ENCODE measurements at places on chromosomes 3 and 15.

GRCh38 chr3:17195192-17195611 is 310.4 kb downstream of the PLCL2 start:
- DNase-seq, result peak; percentile 5

GRCh38 chr15:43266386-43266785 is 342 bp downstream of the TGM5 start:
- DNase-seq, result no peak

GRCh38 chr15:91685436-91685835 is 168.1 kb upstream of the SLCO3A1 start:
- DNase-seq, result no peak

DNA sequence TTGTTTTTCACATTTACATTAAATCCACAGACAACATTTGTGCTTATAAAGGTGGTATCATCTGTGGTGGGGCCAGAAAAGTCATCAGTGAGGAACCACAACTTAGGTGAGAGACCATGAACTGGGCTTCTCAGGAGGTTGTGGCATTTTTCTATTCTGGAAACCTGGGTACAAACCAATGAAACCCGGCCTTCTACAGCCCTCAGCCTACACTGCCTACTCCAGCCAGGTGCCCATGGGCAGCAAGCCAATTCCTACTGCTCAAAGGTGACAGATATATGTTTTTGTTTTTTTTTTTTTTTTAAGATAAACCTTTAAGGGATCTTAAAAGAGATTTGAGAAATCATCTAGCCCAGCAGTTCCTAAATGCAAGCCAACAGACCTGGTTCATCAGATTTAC is 20.3 kb downstream of the SPG21 start:
- no peak for DNase-seq

DNA sequence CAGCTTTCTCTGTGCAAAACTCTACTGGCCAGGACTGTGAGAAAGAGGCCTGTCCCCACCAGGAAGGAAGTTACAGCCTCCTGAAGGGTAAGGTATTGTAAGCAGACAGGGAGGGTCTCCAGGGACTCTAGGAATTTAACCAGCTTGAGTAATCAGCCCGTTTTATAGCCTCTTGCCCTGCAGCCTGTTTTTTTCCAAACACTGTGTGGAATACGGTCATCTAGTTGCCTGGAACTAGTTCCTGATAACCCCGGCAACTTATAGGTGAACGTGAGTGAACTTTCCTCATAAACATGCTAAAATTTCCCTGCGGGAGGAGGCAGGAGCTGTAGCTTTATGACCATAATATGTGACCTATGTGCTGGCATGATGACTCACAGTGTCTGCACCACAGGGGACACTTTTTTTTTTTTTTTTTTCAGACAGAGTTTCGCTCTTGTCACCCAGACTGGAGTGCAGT is 60.1 kb upstream of the DAZL start:
- no peak for DNase-seq

DNA sequence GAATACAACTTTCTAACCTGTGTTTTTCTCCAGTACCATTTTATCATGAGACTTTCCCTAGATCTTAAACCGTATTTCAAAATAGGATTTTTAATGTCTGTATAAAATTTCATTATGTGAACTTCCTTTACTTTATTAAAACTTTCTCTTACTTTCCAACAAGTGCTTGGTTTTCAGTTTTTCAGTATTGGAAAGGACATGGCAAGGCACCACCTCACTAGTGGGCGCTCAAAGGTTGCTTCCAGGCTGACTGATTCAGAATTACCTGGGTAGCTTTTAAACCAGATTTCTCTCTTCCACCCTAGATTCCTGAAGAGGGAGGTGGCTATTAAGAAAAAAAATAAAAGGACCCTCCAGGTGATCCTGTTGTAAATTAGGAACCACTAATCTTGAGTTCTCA is 236.6 kb downstream of the SOX2 start:
- no peak for DNase-seq

DNA sequence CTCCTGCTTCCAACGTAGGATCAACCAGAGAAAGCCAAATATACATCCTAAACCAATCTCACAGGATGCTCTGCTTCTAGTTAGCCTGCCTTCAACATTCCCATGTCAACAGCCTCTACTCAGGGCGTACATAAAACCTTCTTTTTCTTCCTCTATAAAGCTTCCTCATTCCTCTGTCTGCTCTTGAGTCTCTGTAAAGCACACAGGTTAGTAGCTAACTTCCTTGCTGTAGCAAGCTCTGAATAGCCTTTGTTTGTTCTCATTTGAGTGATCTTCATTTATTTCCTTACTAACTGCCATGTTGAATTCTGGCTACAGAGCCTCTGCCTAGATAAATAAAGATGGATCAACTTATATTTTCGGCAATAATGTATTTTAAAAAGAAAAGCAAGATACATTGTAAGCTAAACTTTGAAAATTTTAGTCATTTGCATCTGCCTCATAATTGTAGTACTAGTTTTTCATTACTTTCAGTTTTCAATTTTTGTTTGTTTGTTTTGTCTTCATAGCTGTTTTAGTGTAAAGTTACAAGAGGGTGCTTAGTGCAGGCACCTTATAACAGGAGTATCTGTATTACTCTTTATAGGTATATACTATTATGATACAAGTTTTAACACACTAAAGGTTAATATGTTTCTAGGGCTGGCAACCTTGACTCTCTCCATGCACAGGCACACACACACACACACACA is 498.2 kb downstream of the PYDC2 start:
- DNase-seq, result no peak

DNA sequence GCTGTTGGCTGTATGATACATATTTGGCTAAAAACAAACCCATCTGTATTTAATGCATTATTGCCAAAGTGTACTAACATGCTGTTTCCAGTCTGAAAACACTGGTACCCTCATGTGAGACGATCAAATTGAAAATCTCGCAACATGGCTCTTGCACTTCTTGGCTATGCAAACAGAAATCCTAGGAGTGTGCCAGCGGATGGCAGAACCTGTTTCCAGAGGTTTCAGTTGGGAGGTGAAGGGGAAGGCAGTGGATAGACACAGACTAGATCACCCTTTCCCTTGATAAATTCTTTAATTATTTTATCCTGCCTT is 350.3 kb downstream of the TUSC7 start:
- DNase-seq, result no peak

DNA sequence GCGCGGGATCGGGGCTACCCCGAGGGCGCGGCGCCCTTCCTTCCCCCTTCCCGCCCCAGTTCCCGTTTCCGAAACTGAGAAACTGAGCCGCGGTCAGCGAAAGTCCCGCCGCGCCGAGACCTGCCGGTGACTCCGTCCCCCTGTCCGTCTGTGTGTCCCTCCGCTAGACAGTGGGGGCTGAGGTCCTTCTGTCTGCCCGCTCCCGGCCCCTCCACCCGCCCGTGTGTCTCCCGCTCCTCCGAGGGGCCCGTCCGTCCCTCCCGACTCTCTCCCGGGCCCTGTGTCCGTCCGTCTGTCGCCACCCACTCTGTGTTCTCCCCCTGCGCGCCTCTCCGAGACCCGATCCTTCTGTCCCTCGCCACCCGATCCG is 426 bp downstream of the PRKCD start:
- no peak for DNase-seq

DNA sequence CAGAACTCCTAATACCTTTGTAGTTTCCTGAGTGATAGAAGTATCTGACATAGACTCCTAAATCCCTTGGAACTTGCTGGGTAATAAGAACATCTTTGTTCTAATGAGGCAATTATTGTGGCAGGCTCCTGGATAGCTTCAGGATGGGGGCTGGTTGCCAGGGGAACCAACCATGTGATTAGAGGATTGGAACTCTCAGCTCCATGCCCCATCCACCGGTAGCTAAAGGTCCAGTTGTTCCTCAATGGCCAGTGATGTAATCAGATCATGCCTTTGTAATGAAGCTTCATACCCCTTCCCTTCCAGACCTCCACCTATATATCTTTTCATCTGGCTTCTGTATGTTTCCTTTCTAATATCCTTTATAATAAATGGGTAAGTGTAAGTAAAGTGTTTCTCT is 221.2 kb upstream of the ALCAM start:
- no peak for DNase-seq

GRCh38 chr15:68415061-68415460 is 16.9 kb downstream of the ITGA11 start:
- no peak for DNase-seq

GRCh38 chr3:146380046-146380445 is 89.3 kb downstream of the PLSCR2 start:
- DNase-seq, result no peak

DNA sequence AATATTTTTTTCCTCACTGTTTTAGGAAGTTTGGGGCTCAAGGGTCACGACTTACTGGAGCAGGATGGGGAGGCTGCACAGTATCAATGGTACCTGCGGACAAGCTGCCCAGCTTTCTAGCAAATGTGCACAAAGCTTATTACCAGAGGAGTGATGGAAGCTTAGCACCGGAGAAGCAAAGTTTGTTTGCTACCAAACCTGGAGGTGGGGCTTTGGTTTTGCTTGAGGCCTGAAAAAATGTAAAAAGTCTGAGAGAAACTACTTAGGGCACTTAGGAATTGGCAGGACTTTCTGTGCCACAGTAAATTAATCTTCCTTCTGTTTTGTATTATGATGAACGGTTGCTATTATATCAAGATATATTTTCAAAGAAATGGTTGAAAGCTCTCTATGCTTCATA is 95.1 kb upstream of the FGF7 start:
- DNase-seq, result no peak

DNA sequence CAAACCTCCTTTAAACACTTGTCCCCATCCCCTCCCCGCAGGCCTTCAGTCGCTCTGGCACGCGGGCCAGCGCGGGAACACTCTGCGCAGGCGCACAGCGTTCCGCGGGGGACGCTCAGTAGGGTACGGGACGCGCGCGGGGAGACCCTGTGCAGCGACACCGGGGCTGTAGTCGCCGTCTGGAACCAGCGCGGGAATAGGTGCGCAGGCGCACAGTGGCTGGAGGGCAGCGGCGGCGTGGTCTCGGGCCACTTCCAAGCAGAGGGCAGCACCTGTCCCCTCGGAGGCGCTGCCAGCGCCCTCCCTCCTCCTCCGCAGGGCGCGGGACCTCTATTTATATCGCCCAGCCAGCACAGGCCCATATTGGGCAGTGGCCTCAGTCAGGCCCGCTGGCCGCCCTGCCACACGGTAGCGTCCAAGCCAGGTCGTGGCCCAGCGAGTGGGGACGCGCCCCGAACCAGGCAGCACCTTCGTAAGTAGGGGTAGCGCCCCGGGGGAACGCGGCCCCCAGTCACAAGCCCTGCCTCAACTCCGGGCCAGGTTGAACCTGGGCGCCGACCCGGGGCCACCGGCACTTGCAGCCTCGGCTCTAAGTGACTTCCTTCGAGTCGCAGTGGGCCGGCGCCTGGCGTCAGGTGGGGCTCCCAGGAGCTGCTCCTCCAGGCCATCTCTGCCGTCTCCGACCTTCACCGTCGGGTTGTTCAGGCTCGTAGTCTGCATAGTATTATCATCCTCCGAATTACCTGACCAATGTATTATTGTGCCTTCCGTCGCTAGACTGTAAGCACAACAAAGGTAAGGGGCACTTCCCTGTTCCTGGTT is at the start of gene KBTBD12:
Gene KBTBD12 (plus strand): TSS at position 118 of the 822 bp plus-strand sequence. CDS start 7,830 bp downstream, outside the sequence.
- DNase-seq, result no peak

- DNase-seq, result no peak
These were observed 46.3 kb downstream of the CEMIP start for GRCh38 chr15:80825361-80826030.

DNA sequence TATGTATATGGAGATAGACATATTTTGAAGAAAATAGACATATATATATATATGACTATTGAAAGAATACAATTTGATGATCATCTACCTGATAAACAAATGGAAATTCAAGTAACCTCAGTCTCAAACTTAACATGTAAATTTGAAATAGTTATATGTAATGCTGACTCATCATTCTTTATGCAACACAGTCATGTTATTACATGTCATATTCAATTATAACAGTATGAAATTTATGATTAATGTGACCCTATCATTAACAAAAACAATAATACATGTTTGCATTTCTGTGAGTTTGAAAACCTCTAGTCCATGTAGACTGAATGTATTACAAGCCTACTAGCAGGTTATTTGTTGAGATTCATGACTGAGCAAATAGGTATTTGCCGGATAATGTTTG is 204.1 kb downstream of the CADM2 start:
- DNase-seq, result no peak

- peak; percentile 10 for DNase-seq
These were observed 8.6 kb downstream of the CLEC3B start for GRCh38 chr3:45034612-45035252.

DNA sequence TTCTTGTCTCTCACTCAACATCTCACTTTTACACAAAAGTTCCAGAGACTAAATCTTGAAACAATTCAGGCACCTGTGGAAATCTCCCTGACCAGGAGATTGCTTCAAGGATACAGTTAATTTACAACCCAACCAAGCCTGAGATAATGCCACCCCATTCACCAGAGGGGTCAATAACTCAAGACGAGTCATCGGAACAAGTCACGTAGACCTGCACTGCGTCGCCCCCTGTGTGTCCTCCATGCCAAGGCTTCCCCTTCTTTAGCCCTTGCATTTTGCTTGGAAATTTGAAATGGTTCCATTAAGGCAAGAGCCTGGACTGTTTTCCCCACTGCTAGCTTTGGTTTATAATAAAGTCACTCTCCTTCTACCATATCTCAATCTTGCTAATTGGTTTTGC is 129.0 kb upstream of the NEO1 start:
- DNase-seq, result no peak

DNA sequence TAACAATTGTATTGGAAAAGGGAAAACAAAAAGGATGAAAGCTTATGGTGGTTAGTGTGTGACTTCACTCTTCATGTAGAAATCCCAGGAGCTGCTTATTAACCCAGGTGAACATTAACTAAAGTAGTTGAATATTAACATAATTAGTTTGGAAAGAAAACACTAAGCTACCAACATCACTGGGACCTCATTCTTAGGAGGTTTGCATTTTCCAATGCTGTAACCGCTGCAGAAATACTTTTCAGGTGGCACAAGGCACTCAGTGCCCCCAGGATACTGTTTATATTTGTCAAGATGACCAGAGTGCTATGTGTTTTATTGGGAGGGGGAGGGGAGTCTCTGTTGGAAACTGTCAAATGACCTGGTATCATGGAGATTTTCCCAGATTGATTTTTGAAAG is 25.9 kb upstream of the VILL start:
- DNase-seq, result no peak

GRCh38 chr15:97009031-97009431 is 678.5 kb downstream of the NR2F2 start:
- no peak for DNase-seq

Data from CD4-positive, alpha-beta T cell treated with Interleukin-17A for 1 hour (primary cell).